NCI-H510A (cell line): ENCODE measurements at places on chromosomes 6 and 20.

- no peak for DNase-seq
Measured at GRCh38 chr6:162942866-162943265, 215.1 kb downstream of the PACRG start.

DNA sequence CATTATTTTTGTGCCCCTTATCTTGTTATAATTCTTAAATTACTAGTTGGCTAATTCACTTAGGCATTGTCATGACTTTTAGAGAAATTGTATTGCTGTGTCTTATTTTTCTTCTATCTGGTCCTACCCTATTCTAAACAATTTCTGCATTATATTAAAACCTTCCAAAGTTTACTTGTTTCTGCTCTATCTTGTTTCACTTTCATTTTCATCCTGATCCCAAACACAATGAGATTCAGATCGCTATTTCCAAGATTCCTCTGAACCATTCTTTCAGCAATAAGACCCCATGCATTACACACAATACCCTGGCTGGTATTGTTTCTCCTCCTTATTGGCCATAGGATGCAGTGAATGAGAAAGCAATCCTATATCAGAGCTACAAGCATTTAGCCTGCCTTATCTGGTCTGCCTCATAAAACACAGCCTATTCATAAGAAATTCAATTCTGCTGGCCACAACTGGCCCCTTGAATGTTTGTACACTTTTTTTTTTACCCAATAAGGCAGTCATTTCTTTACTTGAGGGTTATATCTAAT is 69.9 kb upstream of the POU3F2 start:
- DNase-seq, result no peak

DNA sequence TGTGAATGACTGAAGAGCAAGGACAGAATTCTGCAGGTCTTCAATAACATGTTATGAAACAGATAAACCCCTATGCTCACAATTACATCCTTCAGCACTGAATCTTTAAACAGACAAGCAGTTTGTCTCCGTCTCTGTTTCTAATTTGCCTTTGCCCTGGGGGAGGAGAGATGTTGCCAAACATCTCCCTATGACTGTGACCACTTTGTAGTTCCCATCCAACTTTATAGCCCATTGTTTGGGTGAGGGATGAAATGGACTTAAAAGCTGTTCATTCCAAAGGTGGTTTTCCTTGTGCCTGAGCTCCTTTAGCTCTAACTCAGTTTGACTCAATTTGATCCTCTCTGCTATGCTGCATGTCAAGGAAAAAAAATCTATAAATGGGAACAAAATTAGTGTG is 19.5 kb upstream of the ADTRP start:
- DNase-seq, result no peak

GRCh38 chr6:37700620-37700973 is 2.9 kb upstream of the MDGA1 start:
- DNase-seq, result no peak

- DNase-seq, result no peak
Measured at GRCh38 chr6:41687501-41688175, 47.8 kb downstream of the TFEB start.

DNA sequence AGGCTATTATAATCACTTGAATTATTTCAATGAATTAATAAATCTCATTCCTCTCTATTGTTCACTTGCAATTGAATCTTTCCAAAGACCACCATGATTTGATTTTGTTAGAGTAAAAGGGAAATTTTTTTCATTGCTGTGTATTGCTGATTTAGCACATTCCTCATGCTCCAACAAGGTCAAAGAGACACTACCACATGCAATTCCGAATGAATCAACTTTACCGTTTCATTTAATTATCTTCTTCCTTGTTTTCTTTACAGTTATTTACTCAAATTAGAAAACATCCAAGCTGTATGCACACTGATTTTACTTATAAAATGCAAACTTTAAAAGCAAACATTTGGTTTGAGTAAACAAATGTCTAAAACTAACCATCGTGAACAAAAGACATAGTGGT is 967 bp downstream of the KIAA0408 start:
- DNase-seq, result no peak

DNA sequence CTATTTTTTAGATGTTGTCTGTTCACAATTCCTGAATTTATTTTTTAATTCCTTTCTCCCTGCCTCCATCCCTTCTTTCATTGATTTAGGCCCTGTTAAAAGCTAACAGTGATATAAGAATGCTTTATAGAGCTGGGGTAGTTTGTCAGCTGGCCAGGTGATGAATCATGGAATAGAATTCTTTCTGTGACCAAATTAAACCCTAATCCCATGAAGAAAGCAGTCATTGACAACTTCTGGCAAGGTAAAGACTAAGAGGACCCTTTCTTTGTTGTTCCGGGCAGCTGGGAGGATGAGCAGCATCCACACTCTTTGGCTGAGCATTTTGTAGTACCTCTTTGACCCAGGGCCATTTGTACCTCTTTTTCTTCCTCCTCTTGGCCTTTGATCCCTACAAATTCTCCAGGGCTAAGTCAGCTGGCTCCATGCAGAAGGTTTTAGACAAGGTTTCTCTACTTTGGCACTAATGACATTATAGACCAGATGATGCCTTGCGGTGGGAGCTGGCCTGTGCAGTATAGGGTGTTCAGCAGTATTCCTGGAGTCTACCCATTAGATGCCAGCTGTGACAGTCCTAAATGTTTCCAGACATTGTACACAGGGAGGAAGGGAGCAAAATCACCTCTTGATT is 102.9 kb downstream of the SLX4IP start:
- no peak for DNase-seq

DNA sequence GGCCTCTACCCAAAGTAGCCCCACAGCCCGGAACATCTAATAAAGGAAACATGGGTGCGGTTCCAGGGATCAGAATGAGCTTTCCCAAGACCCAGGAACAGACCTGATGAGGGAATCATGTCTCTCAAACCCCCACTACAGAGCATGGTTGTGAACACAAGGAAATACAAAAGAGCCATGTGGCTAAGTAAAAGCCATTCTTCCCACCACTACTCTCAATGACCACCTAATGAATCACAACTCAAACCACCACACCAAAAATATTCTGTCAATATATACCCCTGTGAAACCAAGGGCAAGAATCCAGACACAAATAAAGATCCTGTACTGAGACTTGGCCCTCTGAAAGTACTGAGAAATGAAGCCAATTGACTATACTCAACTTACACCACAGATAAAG is 20.9 kb upstream of the COL21A1 start:
- DNase-seq, result no peak

DNA sequence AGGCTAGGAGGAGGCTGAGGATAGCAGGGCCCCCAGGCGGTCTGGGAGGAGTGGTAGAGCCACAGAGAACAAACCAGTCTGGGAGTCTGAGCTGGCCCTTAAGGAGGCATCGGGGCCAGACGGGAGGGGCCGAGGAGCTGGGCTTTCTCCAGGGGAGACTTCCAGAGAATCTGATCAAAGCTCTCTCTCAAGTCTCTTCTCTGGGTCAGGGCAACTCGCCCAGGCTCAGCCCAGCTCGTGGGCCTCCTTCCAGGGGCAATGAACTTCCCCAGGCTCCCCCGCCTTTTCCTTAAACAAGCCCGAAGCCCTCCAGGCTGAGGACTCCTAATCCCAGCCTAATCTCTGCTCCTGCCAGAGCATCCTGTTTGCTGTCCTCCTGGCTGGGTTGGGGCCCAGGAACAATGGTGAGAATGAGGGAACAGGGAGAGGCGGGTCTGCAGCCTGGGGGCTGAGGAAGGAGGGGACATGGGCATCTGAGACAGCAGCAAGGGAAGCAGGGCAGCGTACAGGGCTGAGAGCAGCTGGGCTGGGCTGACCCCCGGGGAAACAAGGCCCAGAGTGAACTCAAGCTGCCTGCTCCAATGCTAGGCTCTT is 173.6 kb downstream of the ANKRD60 start:
- DNase-seq, result no peak

DNA sequence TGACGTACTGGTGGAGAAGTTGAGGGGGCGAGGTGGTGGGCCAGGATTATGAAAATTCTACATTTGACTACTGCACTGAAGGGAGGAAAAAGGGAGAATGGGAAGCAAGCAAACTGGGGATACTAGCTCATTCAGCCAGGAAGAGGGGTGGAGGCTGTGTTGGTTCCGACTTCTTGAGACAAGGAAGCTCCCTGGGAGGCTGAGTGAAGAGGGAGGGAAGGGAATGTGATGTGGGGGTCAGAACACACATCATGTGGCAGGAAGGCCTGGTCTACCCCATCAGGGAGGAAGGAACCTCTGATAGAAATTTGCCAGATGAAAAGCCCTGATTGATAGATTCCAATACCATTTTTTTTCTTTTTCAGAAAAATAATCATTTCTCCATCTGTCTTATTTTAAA is 28.8 kb upstream of the MCHR2 start:
- no peak for DNase-seq

GRCh38 chr6:147530132-147531060 is 21.9 kb downstream of the SAMD5 start:
- DNase-seq, result no peak

DNA sequence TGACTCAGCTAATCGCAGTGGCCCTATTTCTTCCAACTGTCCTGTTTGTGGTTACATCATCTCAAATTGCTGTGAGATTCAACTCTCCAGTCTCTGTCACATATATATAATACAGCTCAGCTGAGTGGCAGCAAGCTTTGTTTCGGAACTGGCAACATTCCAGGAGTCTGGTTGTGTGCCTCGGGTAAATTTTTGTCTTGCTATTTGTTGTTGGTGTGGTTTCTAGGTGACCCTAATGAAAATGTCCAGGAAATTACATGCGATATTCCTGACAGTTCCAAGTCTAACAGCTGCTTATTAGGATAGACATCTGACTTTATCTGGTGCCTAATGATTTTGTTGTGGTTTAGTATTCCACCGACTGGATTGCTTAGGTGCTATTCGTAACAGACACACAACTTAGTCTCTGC is 581.8 kb downstream of the CD109 start:
- DNase-seq, result no peak

GRCh38 chr20:17161673-17162481 is 65.0 kb upstream of the PCSK2 start:
- no peak for DNase-seq

- no peak for DNase-seq
Measured at GRCh38 chr6:45411959-45412358, 34.2 kb upstream of the SUPT3H start.

- no peak for DNase-seq
Measured at GRCh38 chr20:3202965-3203314, 1.5 kb downstream of the DDRGK1 start.

GRCh38 chr6:45855642-45856394 is 159.8 kb downstream of the CLIC5 start:
- no peak for DNase-seq

DNA sequence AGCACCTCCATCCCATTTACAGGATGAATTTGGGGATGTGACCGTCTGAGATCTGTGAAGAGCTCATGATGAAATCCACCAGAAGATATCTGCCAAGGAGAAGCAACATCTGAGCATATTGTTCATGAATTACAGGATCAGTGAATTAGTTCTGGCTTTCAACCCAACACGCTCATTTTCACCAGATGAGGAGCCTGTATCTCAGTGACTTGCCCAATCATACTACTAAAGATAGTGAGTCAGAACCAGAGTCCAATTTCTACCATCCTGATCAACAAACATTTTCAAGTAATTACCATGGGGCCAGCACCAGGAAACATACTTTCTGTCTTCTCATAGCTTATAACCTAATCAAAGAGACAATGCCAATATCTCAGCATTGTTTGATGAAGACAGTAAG is 116.6 kb downstream of the ZDHHC14 start:
- DNase-seq, result no peak

- DNase-seq, result no peak
Measured at GRCh38 chr6:154785075-154785474, 51.9 kb downstream of the SCAF8 start.

GRCh38 chr6:163985710-163986109 is 571.2 kb downstream of the QKI start:
- DNase-seq, result no peak

DNA sequence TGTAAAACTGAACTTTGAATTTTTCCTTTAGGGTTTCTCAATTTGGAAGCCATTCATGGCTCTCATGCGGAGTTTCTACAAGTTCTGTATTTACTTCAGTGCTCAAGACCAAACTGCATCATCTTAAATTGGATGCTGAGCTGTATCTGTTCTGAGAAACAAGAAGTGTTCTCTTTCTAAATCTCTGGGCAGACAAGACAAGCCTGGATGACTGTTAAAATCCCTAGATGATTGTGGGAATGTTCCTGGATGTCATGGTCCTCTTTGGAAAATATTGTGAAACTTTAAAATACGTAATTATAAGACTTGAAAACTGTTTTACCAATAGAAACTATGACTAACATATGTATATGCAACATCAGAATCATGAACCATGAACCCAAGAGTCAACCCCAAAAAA is 6.2 kb upstream of the GCM1 start:
- no peak for DNase-seq

GRCh38 chr6:52815167-52816092 is 11.8 kb upstream of the GSTA1 start:
- no peak for DNase-seq

GRCh38 chr20:41462372-41463161 is 95.9 kb upstream of the EMILIN3 start:
- no peak for DNase-seq

DNA sequence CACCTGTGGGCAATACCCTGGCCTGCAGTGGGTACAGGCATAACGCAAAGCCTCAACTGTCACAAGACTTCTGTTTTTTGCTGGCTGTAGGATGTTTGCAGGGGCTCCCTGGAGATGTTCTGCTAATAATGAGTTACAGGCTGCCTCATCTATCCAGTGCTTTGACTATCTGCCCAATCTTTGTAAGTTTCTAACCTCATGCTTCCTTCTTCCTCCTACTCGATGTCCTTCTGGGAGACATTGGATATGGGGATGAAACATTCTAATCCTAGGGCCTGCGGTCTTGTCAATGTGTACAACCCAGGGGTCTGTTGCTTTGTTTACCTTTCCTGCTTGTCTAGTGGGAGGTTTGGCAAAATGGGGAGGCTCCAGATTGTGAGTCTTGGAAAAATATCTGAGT is 136.8 kb upstream of the TCF21 start:
- no peak for DNase-seq
